ENCODE measurements at places on chromosomes 6 and 20. TPM values are rescaled to one million over a fixed set of nuclear protein-coding genes. Genes with fewer than 3 reads are reported as not detected.
A peak's percentile ranks its signal among the peaks of the same experiment; 100 is the strongest.

The ENPP4 gene
- total RNA-seq = 6.2 TPM

GRCh38 chr6:140437619-140438345, 1063.3 kb upstream of the CITED2 start:
- DNase-seq = no peak

The RAD21L1 gene
- total RNA-seq = 0.60 TPM

The TNF gene
- not detected for total RNA-seq

The BTN2A1 gene
- 23.4 TPM for total RNA-seq

DNA sequence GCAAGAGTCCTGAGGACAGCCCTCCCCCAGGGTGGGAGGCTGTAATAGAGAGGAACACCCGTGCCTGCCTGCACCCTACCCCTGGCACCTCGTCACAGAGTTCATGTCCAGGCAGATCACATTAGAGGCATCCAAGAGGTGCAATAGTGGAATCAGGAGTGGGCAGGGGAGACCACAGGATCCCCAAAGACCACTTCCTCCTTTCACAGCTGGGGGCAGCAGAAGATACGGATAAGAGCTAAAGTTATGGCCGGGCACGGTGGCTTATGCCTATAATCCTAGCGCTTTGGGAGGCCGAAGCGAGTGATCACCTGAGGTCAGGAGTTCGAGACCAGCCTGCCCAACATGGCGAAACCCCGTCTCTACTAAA, 1.5 kb upstream of the CAPN11 start:
- DNase-seq = no peak

DNA sequence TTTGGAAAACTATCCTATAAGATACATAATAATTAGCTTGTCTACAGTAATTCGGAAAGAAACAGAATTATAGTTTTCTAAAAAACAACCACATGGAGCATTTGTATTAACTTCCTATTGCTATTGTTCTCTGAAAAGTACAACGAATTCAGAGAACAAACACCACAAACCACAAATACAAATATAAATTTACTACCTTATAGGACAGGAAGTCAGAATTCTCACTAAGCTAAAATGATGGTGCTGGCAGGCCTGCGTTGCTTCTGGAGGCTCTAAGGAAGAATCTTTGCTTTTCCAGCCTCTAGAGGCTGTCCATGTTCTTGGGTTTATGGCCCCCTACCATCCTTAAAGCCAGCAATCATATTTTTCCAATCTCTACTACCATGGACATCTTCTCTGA, 173.6 kb upstream of the TCF21 start:
- DNase-seq = no peak

The BCAS1 gene
- 4.0 TPM for total RNA-seq

The RGS17 gene
- total RNA-seq = 0.70 TPM

- no peak for DNase-seq
These were observed 56.0 kb downstream of the APCDD1L start for GRCh38 chr20:58459058-58459750.

GRCh38 chr20:30286157-30286556, 971.3 kb upstream of the DEFB115 start:
- DNase-seq = no peak

DNA sequence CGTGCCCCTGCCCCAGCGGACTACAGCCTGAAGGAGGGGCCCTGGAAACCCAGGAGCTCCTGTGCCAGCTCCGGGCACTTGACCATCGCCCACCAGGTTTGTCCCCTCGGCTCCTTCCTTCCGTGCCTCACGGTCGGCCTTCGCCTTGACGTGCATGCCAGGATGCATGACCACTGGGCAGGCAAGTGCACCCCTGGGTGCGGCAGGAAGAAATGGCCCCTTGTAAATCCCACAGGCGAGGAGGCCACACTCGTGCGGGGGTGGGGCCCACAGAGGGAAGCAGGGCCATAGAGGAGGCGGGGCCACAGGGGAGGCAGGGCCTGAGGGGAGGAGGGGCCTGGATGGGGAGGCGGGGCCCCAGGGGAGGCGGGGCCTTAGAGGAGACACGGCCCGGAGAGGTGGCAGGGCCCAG, 81.7 kb downstream of the YTHDF1 start:
- no peak for DNase-seq

The LZTS3 gene
- total RNA-seq = 10.4 TPM

- no peak for DNase-seq
These were observed 4.6 kb upstream of the CDKN1A start for GRCh38 chr6:36673882-36674281.

DNA sequence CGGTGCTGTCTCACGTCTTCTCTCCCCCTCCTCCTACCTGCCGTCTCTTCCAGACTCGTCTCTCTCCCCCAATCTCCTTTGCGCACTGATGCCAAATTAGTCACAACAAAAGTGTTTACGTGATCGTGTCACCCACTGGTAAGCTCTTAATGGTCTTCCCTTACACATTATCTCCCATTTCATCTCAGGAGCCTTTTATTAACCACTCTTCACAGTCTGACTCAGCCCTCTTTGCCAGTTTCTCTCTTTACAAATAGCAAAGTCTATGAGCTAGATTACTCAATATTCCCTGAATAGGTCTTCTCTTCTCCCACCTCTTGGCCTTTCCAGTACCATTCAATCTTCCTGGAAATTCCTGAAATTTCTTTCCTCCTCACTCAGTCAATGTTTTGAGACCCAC, 247.0 kb downstream of the ESR1 start:
- peak; percentile 88 for DNase-seq

The EEF1A2 gene
- total RNA-seq = 75.2 TPM

GRCh38 chr6:130020073-130020906, 1.9 kb downstream of the L3MBTL3 start:
- DNase-seq = no peak

- DNase-seq = no peak
These were observed 44.1 kb upstream of the TXNDC5 start for GRCh38 chr6:7954477-7955200.

GRCh38 chr20:31670371-31671228, 32.9 kb downstream of the COX4I2 start:
- DNase-seq = no peak

The EDN1 gene
- total RNA-seq = 3.3 TPM

GRCh38 chr6:53526000-53526399, 18.9 kb downstream of the GCLC start:
- DNase-seq = no peak

GRCh38 chr6:75363304-75363703, 78.7 kb upstream of the TMEM30A start:
- no peak for DNase-seq

The SMPDL3A gene
- total RNA-seq = 2.4 TPM

GRCh38 chr6:113050010-113050858, 703.1 kb downstream of the RFPL4B start:
- DNase-seq = no peak

DNA sequence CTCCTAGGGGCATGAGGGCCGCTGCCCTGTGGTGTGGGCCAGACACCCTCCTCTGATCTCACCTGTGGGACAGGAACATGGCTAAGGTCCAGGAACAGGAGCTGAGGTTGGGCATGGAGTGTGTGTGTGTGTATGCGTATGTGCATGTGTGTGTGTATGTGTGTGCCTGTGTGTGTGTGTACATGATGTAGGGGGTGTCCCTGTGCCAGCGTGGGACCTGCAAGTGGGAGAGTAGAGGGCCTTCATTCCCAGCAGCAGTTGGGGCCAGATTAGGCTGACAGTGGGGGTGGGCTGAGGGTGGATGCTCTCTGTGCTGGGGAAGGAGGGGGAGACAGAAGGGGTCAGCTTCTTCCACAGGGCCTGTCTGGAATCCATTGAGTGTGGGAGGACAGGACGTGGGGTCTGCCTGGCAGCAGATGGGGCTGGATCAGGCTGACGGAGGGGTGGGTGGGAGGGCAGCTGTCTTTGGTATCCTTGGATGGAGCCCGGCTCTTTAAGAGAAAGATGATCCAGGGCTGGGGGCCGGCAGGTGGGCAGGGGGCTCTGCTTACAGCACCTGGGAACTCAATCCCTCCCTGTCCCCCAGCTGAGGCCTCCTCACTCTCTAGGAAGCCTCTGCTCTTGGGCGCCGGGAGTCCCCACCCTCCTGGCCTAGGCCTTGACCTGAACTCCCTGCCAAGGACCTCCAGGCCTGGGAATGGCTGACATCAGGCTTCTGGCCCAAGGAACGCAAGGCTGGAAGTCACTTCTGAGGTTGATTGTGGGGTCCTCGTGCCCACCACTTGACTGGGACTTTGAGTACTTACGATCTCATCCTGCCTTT, 44.0 kb downstream of the SPDEF start:
- no peak for DNase-seq

The TMEM217 gene
- total RNA-seq = 5.3 TPM

The IYD gene
- total RNA-seq = not detected

The YWHAB gene
- total RNA-seq = 194 TPM

GRCh38 chr20:50292591-50293283, 102.1 kb downstream of the CEBPB start:
- peak; percentile 92 for DNase-seq

DNA sequence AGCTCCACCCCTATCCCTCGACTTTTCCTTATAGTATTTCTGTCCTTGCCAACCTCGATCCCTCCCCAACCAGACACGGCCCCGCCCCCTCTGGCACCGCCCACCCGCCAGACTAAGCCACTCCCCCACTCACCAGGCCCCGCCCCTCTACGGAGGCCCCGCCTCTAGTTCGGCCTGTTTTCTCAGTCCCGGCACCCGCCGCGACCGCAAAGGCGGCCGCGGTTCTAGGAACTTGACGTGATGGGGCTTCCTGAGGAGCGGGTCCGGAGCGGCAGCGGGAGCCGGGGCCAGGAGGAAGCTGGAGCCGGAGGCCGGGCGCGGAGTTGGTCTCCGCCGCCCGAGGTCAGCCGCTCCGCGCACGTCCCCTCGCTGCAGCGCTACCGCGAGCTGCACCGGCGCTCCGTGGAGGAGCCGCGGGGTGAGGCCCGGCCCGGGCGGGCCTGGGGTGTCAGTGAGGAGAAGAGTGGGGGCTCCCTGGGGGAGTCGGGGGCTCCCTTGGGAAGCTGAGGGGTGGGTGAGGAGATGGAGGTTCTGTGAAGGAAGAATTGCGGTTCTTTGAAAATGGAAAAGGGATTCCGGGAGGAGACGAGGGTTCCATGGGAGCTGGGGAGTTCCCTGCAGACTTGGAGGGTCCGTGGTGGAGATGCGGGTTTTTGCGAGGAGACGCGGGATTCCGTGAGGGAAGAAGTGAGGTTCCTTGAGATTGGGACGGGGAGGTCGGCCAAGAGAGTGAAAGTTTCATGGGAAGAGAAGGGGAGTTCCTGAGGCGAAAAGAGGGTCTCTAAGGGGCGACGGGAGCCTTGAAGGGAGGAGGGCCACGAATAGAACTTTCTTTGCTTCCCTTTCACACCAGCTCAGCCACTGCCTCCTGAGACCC, at the start of gene ACSS2:
TSS of gene ACSS2 (plus strand) at position 207 of the 877 bp plus-strand sequence. CDS start at position 241, 34 bp downstream.
- no peak for DNase-seq

GRCh38 chr6:21885532-21886114, 292.1 kb downstream of the SOX4 start:
- DNase-seq = no peak

GRCh38 chr20:4546342-4546741, 175.4 kb upstream of the PRND start:
- DNase-seq = no peak

DNA sequence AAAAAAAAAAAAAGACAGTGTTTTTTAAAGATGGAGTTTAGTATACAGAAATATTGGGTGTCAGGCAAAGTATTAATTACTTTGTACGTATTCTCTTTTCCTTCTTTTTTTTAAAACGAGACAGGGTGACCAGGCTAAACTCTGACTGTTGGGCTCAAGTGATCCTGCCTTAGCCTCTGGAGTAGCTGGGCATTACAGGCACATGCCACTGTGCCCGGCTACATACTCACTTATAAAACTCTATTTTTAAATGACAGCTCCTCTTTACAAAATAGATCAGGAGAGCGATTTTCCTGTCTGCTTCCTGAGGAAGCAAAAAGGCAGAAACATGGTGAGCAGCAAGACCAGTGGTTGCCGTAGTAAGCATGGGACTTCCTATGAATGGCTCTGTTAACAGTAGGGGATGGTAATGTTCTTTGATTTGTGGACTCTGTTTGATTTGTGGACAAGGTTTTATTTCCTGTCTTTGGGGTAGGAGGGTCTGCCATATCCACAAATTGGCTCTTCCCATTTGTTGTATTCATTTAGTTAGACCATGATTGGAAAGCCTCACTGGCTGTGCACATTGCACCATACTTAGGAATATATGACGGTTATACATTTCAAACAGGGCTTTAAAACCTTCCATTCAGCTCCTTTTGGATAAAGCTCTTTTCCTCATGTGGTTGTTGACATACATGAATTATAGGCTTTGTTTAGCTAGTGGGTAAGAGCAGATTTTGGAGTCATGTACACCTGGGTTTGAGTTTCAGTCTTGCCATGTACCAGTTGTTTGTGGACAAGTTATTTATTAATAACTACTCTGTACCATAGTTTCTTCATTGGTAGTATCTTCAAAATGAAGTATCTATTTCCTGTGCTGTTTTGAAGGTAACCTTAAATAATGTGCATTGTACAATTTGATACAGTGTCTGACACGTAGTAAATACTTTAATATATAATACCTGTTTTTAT, 45.1 kb downstream of the PTPRA start:
- DNase-seq = no peak

The SEMG1 gene
- not detected for total RNA-seq
